Esophagus squamous epithelium (tissue), 5 donors: ENCODE measurements at places on chromosomes 2 and 18.

DNA sequence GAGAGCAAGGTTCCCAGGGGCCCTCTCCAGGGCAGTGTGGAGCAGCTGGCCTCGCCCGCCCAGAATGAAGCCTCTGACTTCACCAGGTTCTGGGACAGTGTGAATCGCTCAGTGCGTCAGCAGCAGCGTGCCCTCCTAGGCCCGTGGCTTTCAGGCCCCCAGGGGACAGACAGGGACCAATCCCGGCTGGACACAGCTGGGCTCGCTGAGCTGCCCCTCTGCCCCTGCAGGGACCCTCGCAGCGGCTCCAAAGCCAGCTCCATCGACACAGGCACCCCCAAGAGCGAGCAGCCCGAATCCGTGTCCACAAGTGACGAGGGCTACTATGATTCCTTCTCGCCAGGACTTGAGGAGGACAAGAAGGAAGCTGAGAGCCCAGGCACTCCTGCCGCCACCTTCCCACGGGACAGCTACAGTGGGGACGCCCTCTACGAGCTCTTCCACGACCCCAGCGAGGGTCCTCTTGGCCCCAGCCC, 7.6 kb downstream of the AMER3 start:
- no peak for DNase-seq

GRCh38 chr2:197293252-197294007, 17.1 kb downstream of the ANKRD44 start:
- no peak for DNase-seq

DNA sequence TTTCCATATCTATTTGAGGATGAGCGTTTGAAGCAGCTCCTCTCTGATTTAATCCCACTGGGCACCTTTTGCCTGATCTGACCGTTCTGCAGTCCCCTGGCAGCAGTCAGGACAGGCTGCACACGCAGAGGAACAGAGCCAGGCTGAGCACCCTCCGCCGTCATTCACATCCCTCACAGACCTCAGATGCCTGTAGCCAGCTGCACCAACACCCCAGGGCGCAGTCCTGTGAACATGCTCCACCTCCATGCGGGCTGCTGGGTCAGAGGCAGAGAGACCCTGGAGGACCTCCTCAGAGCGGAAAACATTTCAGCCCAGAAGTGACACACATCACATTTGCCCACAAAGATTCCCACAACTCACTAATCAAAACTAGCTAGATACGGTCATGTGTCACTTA, 146.1 kb downstream of the SEPTIN10 start:
- no peak for DNase-seq

DNA sequence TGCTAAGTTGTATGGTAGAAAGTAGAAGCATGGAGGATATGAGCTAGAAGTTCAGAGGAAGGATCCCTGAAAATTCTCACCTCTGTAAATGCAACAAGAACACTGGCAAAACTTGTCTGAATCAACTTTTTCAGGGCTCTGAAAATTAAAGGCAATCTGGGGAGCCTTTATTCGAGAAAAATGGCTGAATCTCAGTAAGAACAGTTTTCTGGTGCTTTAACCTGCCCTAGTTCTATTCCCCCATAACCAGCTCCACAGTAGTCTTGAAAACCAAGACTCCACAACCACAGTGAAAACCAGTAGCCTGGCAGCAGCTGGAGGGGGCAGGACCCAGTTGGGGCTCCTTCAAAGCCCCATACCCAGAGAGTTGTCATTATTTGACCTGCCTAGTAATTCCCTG, 42.6 kb downstream of the ALPK2 start:
- no peak for DNase-seq

DNA sequence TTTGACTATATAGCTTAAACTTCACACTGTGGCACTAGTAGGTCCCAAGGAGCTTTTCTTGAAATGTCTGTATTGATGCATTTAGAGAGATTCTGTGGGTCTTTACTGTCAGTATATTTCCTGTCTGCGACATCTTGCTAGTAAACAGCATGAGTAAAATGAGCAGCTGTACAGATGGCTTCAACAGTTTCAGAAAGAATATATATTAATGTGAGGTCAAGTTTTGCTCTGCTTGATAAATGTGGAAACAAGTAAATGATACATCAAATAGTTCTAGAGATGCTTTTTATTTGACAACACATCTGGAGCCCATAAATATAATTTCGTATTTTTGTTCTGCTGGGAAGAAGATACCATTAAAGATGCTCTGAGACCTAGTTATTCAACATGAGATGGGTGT, 310.9 kb upstream of the COL3A1 start:
- no peak for DNase-seq

DNA sequence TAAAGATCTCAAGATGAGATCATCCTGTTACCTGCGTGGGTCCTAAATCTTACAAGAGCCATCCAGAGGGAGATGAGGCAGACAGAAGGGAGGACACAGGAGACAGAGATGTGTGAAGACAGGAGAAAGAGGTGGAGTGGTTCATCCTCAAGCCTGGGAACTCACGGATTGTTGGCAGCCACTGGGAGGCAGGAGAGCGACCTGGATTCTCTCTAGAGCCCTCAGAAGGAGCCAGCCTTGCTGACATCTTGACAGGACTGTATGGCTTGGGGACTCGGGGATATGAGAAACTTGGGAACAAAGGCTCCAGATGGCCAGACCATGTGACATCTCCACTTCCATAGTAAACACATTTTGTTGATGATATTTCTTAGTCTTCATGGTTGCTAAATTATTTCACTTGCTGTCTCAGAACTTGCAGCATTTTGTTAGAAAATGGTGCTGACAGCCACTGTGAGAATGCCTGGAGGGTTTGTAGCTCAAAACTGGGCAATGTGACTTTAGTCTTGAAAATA, 57.8 kb upstream of the MC2R start:
- no peak for DNase-seq

- DNase-seq, result no peak
These were observed 671.0 kb upstream of the ACVR2A start for GRCh38 chr2:147173798-147174197.

- no peak for DNase-seq
These were observed 33.2 kb downstream of the PSD4 start for GRCh38 chr2:113207021-113207420.

DNA sequence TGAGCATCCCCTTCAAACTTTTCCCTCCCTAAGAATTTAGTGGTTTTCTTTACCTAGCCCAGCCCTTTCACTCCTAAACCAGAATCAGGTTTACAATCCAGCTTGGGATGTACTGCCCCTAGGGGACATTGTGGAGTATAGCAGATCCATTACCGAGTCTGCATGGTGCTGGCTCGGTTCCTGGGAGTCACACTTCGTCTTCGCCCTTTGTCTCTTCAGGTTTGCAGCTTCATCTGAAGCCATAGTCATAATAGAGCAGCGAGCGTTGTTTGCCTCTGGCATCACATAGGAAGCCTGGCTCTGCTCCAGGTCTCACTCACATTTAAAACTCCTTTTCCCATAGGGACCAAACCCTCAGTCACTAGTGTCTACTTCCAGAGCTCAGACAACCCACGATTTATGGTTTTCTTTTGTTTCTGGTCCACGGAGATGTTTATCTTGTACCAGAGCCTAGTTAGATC, 16.8 kb upstream of the LYPD6 start:
- no peak for DNase-seq

DNA sequence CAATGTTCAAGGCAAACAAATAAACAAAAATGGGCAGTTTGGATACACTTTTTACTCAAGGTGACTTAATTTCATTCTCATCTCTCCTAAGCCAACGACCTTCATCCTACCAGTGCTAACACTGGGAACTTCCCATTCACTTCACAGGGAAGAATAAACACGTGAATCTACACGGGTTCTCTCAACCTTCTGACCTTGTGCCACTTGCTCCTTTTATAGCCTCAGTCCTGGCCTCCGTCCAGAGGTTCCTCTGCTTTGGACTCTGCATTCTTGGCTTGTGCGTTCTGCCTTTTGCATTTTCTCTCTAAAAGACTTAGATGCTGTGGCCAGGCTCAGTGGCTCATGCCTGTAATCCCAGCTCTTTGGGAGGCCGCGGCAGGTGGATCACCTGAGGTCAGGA, 13.8 kb downstream of the ZNF2 start:
- no peak for DNase-seq

DNA sequence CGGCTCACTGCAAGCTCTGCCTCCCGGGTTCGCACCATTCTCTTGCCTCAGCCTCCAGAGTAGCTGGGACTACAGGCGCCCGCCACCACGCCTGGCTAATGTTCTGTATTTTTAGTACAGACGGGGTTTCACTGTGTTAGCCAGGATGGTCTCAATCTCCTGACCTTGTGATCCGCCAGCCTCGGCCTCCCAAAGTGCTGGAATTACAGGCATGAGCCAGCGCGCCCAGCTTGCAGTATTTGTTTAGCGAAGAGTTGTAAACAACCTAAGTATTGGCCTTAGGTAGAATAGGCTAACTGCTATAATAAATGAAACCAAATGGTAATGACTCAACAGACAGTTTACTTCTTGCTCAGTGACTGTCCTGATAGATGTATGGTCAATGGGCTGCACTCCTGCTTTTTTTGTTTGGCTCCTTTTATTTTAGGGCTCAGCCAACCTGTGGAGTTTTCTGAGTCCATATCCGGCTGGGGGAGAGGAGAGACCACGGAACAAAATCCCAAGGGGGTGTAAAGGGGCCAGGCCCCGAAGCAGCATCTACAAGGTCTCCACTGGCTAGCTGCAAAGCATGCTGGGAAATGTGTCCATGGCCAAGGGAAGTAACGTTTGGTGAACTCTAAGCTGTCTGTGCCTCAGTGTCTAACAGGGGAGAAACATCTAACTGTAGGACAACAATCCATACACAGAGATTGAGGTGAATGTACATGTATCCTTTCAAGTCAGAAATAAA, 841.0 kb upstream of the ID2 start:
- DNase-seq, result no peak

- DNase-seq, result no peak
These were observed 108.8 kb downstream of the SLC4A10 start for GRCh38 chr2:161733025-161733424.

- no peak for DNase-seq
These were observed 79.5 kb downstream of the FARSB start for GRCh38 chr2:222576171-222577081.

- DNase-seq, result no peak
These were observed 3.6 kb downstream of the PCYOX1 start for GRCh38 chr2:70261501-70261900.

GRCh38 chr2:96498021-96498431, 7.1 kb downstream of the NEURL3 start:
- no peak for DNase-seq

GRCh38 chr18:47087676-47088075, 52.3 kb upstream of the ELOA2 start:
- no peak for DNase-seq

- DNase-seq, result no peak
These were observed 51.7 kb downstream of the NOP58 start for GRCh38 chr2:202317080-202317857.

GRCh38 chr2:71619230-71619741, 165.9 kb downstream of the DYSF start:
- no peak for DNase-seq
